Effector memory CD8-positive, alpha-beta T cell (primary cell): ENCODE measurements at places on chromosomes 1 and 21.
A peak's percentile ranks its signal among the peaks of the same experiment; 100 is the strongest.

DNA sequence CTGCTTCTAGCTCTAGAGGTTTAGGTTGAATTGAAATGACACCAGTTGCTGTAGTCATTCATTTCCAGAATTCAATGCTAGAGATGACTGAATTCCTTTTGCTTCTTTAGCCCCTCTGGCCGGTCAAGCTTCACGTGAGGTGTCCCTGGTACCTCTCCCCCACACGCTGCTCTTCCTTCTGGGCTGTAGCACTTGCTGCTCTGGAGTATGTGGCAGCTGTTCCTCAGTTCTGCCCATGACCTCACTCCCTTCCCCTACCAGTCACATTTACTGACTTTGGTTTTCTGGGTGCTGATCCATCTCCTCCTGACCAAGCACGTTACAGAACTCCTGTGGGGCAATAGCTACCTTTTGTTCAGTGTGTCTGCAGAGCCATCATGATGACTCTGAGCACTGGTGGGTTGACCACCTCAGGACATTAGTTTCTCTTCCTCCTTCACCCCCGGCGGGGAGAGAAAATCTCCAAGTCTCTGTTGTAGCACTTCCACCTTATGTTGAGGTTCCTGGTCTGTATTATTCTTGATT, 128.1 kb downstream of the HHAT start:
- no peaks in the 10 kb centered on the region for H3K4me1 ChIP-seq
- H3K36me3 ChIP-seq: peaks cover 4% of the 10 kb centered on the region
- no peaks in the 10 kb centered on the region for H3K27me3 ChIP-seq
- no peak overlapping the region for H3K27ac ChIP-seq
- no peak for DNase-seq
- H3K4me3 ChIP-seq: no peak overlapping the region

DNA sequence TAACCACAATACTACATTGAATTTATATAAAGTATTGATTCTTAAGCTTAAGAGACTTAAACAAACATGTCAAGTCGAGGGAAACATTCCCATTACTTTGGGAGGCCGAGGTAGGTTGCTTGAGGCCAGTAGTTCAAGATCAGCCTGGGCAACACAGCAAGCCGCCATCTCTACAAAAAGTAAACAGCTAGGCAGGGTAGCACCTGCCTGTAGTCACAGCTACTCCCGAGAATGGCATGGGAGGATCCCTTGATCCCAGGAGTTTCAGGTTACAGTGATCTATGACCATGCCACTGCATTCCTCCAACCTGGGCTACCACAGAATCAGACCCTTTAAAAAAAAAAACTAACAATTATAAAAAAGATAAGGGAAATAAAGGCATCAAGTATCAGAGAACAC, 50.4 kb downstream of the EIF4G3 start:
- DNase-seq: no peak
- H3K4me3 ChIP-seq: no peak overlapping the region
- H3K36me3 ChIP-seq: peaks cover 25% of the 10 kb centered on the region
- H3K27me3 ChIP-seq: no peaks in the 10 kb centered on the region

DNA sequence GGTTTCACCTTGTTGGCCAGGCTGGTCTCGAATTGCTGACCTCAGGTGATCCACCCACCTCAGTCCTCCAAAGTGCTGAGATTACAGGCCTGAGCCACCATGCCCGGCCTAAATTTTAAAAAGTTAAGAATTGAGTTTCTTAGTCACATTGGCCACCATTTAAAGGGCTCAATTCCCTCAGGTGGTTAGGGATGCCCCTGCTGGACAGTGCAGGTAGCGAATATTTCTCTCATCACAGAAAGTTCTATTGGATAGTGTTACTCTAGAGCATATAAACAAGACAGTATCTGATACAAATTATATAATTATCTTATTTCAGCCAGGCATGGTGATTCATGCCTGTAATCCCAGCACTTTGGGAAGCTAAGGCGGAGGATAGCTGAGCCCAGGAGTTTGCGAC, 320.2 kb downstream of the ZP4 start:
- no peaks in the 10 kb centered on the region for H3K4me1 ChIP-seq
- H3K4me3 ChIP-seq: no peak overlapping the region
- H3K27ac ChIP-seq: no peak overlapping the region
- peaks cover 8% of the 10 kb centered on the region for H3K27me3 ChIP-seq
- no peak for DNase-seq

DNA sequence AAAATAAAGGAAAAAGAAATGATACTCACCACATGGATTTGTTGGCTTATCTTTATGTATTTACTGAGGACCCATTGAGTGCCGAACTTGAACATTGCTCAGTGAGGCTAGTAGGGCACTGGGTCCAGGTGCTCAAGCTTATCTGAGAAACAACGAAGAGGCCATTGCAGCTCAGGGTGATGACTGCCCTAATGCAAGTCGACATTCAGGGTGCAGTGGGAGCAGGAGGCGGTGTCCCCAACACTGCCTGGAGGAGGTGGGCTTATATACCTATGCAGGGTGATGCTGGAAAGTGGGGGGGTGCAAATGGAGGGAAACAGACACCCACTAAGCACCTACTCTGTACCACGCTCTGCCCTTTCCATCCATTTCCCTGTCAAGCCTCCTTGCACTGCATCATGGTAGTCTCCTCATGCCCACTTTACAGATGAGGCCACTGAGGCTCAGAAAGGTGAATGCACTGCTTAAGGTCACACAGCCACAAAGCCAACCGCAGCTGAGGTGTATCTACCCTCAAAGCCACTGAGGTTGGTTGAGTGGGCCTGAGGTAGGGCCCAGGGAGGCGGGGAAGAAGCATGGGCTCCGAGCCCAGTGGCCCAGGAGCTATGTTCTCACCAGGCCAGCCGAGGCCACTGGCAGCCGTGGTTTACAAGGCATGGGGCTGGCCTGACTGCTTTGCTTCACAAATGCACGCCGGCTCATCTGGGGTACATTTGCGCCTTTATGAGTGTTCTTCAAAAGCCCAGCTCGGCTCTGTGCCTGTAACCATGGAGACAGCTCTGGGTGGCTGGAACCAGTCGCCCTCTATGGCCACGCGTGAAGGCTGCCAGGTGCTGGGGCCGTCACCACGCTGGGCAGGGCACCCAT, 103.8 kb downstream of the EPHB2 start:
- no peak overlapping the region for H3K4me3 ChIP-seq
- DNase-seq: no peak
- no peaks in the 10 kb centered on the region for H3K36me3 ChIP-seq
- H3K27me3 ChIP-seq: peaks cover 49% of the 10 kb centered on the region

DNA sequence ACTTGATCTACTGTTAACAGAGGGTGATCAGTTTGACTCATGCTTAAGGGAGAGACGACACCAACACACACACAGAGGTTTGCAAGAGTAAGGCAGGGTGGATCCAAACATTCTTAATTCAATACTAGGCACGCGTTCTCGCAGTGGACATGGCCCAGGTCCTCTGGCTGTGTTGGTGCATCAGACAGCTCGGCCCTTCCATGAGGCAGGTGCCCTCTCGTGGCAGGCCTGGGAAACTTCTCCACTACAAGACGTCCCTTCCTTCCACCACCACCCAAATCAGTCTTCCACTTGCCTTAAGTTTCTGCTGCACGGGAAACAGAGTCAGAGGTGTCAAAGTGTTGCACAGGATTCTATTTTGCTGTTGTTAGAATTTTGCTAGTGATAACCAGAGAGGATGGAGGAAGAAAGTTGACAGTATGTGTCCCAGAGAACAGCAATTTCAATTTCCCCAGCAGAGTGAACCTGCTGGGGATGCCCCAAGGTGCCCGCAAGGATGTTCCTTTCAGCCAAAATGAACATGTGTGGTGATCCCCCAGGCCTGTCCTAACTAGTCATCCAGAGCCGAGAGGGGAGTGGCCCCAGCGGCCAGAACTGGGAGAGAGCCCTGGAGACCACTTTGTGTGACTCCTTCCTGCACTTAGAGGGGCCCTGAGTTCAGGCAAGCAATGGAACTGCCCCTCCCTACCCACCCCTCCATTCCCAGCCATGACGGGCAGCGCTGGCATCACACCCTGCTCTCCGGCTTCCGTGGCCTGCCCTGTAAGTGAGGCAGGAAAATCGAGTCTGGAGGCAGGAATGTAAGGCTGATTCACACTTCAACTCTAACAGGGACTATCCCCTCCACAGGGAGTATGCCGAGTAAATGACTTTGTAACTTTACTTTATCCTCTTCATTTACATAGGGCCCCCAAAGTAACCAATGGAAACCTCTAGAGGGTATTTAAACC, 34.8 kb downstream of the MX1 start:
- H3K36me3 ChIP-seq: peaks cover 20% of the 10 kb centered on the region
- peak overlapping the region; percentile 44 for H3K27ac ChIP-seq
- no peak overlapping the region for H3K4me3 ChIP-seq

GRCh38 chr1:47841356-47841755, 155.8 kb downstream of the TRABD2B start:
- H3K4me3 ChIP-seq: no peak overlapping the region
- no peak for DNase-seq
- H3K27me3 ChIP-seq: peaks cover 72% of the 10 kb centered on the region
- H3K4me1 ChIP-seq: no peaks in the 10 kb centered on the region
- H3K36me3 ChIP-seq: no peaks in the 10 kb centered on the region
- no peak overlapping the region for H3K27ac ChIP-seq

DNA sequence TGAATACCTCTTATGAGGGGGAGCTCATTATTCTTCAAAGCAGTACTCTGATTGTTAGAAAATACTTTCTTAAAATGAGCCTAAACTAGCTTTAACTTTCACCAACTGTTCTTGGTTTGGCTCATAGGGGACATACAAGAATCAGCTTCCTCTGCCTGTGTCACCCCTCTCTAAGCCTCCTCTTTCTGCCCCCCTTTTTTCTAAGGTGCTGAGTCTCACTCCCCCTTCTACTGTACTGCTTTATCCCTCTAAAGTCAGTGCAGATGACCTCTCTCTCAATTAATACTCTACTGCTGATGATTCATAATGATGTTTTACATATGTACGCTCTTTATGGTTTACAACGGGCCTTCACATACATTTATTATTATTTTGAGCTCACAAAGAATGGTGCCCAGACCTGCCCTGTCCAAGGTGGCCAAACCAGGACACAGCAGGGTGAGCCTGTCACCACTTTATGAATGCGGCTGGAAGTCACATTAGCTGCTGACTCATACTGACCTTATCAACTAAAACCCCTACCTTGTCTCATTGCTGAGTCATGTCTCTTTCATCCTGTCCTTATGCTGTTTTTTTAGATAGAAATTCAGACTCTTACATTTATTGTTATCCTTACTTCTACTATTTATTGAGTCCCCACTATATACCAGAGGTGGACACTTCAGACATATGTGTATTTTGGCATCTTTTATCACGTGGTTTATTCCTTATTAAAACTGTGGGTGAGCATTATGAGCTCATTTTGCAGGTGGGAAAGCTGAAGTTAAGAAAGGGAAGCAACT, 126.9 kb downstream of the RNF220 start:
- no peak overlapping the region for H3K4me3 ChIP-seq
- peaks cover 12% of the 10 kb centered on the region for H3K27me3 ChIP-seq
- no peak for DNase-seq
- H3K4me1 ChIP-seq: no peaks in the 10 kb centered on the region

DNA sequence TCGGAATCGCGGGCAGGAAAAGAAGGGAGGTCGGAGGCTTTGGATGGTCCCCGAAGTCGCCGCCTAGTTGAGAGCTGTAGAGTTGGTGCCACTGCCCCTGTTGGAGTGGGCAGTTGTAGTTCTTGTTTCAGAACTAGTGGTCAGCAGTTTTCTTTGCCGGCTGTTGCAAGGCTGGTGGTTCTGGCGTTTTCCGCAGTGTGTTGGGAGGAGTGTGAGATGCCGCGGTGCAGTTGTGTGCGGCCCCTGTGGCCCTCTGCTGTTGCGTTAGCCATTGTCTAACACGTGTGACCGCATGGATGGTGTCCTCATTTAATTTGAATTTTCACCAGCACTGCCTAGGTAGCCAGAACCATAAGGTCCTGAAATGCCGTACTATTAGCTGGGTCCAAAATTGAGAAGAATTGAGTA, 1.4 kb downstream of the ARF1 start:
- no peak for DNase-seq
- H3K36me3 ChIP-seq: peaks cover 45% of the 10 kb centered on the region
- H3K4me1 ChIP-seq: peaks cover 66% of the 10 kb centered on the region
- peak overlapping the region; percentile 94 for H3K4me3 ChIP-seq
- H3K27ac ChIP-seq: peak overlapping the region; percentile 98

DNA sequence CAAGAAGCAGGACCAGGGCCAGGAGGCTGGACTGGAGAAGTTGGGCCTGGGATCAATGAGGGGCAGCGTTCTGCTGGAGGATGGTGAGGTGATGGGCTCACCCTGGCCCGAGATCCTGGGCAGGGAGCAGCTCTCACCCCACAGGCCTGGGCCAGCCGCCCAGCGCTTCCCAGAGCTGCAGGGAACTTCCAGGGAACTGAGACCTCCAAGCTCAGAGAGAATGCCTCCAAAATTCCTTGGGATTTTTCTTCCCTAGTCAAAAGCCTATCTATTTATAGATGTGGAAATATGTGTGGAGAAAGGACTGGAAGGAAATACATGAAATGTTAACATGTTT, 121.2 kb downstream of the SPSB1 start:
- H3K27me3 ChIP-seq: peaks cover 9% of the 10 kb centered on the region
- H3K27ac ChIP-seq: peak overlapping the region; percentile 65
- peak overlapping the region; percentile 62 for H3K4me3 ChIP-seq

- no peak for DNase-seq
- H3K4me1 ChIP-seq: peaks cover 6% of the 10 kb centered on the region
- no peak overlapping the region for H3K27ac ChIP-seq
- H3K4me3 ChIP-seq: no peak overlapping the region
Observed at GRCh38 chr1:3391711-3392110, 62.8 kb upstream of the ARHGEF16 start.

DNA sequence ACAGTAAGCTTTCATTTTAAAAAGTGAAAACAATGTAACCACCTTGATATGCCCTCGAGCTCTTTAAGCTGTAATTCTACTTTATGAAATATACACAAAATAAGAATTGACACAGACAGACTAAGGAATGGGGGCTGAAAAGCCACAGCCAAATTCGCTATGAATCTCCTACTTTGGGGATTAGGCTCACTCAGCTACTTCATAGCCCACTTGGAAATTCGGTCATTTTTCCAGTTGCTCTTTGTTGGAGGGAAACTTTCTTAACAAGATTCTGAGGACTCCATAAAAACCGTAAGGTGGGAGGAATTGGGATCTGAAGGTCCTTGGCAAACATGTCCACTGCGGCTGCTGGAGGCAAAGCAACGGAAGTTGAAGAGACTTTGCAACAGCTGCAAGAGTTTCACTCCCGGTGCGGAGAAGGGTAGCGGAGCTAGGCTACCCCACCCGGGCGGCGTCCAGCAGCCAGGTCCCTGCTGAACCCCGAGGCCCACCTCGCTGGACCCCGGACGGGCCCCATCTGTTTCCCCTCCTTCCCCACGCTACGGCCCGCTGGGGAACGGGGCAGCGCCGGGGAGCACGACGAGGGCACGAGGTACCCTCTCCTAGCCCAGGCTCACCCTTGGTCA, 634 bp downstream of the MYCBP start:
- peaks cover 12% of the 10 kb centered on the region for H3K36me3 ChIP-seq
- DNase-seq: peak; percentile 12
- peaks cover 10% of the 10 kb centered on the region for H3K4me1 ChIP-seq
- no peaks in the 10 kb centered on the region for H3K27me3 ChIP-seq
- H3K4me3 ChIP-seq: peak overlapping the region; percentile 86

GRCh38 chr1:230464671-230465070, 38.5 kb upstream of the PGBD5 start:
- H3K4me3 ChIP-seq: no peak overlapping the region
- no peaks in the 10 kb centered on the region for H3K4me1 ChIP-seq
- H3K27ac ChIP-seq: no peak overlapping the region
- peaks cover 22% of the 10 kb centered on the region for H3K27me3 ChIP-seq
- H3K36me3 ChIP-seq: no peaks in the 10 kb centered on the region

GRCh38 chr21:32389337-32390015, 3.3 kb downstream of the URB1 start:
- peaks cover 52% of the 10 kb centered on the region for H3K4me1 ChIP-seq
- peaks cover 7% of the 10 kb centered on the region for H3K36me3 ChIP-seq
- no peaks in the 10 kb centered on the region for H3K27me3 ChIP-seq
- no peak overlapping the region for H3K27ac ChIP-seq
- no peak for DNase-seq

- DNase-seq: no peak
- no peaks in the 10 kb centered on the region for H3K27me3 ChIP-seq
- H3K4me1 ChIP-seq: peaks cover 2% of the 10 kb centered on the region
- H3K36me3 ChIP-seq: no peaks in the 10 kb centered on the region
Observed at GRCh38 chr1:61426254-61426653, 298.7 kb downstream of the TM2D1 start.
